Tibial nerve (tissue), 4 donors: ENCODE measurements at places on chromosomes 5 and 9.

GRCh38 chr9:76886318-76886717 lies 19.6 kb downstream of the PRUNE2 start:
- DNase-seq, result no peak

- DNase-seq, result no peak
Measured at GRCh38 chr5:137672001-137672400, 63.9 kb downstream of the KLHL3 start.

GRCh38 chr9:137666955-137667670 lies 48.3 kb downstream of the EHMT1 start:
- no peak for DNase-seq

- DNase-seq, result no peak
Measured at GRCh38 chr5:160628619-160628968, 206.9 kb downstream of the PTTG1 start.

DNA sequence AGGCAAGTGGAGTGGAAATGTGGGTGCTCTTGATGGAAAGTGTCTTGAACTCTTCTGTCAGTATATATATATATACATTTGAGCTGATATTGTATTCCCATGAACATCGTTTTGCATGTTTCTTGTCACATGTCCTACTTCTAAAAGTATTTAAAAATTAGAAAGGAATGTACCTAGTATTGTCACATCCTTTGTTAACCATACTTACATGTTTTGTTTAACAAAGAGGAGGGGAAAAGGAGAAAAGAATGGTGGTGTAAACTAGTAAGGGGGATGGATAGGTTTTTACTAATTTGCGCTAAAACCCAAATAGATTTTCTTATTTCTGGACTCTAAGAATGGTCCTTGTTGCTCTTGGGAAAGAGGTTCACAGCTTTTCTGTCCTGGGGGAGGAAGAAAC lies 181.7 kb downstream of the GOLPH3 start:
- DNase-seq, result no peak
